ENCODE measurements at places on chromosomes 16 and 17. TPM values are rescaled to one million over a fixed set of nuclear protein-coding genes. Genes with fewer than 3 reads are reported as not detected.

- DNase-seq: no peak
Observed at GRCh38 chr17:81390873-81391255, 4.4 kb upstream of the BAHCC1 start.

- no peak for DNase-seq
Observed at GRCh38 chr17:57905875-57906455, 49.2 kb downstream of the CUEDC1 start.

GRCh38 chr16:30757316-30757715 lies 4.5 kb downstream of the CFAP119 start:
- no peak for DNase-seq

GRCh38 chr17:42199416-42200011 lies 5.2 kb upstream of the GHDC start:
- DNase-seq: no peak

GRCh38 chr17:50519141-50519834 lies 11.0 kb downstream of the MYCBPAP start:
- no peak for DNase-seq

DNA sequence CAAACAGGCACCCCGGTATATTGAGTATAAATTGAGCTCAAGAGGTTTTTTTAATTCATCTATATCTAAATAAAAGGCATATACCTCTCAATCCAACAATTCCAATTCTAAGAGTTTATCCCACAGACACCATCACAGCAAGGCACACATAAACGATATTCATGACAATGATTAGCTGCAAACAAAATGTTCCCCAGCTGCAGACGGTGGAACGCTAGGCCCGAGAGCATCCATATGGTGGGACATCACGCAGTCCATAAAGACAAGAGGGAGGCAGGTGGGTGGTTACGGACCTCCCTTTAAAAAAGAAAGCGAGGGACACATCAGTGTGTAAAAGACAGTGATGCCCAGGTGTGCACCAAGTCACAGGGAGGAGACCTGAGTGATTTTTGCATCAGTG lies 28.1 kb downstream of the MEAK7 start:
- DNase-seq: peak; percentile 49

DNA sequence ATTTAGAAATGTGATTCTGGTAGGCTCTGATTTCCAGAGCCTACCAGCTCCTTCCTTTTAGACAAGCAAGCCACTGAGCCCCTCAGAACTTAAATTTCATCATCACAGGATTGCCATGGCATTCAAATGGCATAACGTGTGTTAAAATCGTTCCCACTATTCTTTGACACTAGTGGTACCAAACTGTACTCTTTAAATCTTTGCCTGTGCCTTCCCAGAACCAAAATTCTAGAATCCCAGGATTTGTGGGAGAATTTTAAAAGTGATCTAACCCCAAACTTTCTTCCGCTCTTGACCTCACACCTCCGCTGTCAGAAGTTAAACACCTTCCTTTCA lies 287 bp upstream of the INTS2 start:
- DNase-seq: no peak

DNA sequence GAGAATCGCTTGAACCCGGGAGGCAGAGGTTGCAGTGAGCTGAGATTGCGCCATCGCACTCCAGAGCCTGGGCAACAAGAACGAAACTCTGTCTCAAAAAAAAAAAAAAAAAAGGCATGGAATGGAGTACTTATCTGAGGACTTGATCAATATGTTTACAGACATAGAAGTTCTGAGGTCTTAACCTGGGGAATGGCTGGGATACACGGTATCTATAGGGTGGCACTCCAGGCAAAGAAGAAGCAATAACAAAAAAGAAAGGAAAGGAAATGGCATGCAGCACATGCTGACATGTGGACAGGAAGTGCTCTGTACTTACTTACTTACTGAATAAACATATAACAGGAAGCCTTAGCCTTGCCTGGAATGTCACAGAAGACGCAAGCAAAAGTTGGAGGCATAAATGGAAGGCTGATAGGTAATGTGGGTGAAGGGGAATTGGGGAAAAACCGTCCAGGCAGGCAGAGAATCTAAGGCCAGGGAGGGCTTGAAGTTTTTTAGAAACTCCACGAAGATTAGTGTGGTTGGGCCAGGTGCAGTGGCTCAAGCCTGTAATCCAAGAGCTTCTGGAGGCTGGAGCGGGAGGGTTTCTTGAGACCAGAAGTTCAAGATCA lies 10.1 kb upstream of the SPOP start:
- DNase-seq: no peak

POLR3E gene
- 44.1 TPM for total RNA-seq

KRT33B gene
- total RNA-seq: not detected
